Hepatocyte (in vitro differentiated cells): ENCODE measurements at places on chromosomes 1 and 21. TPM values are rescaled to one million over a fixed set of nuclear protein-coding genes. Genes with fewer than 3 reads are reported as not detected.

DNA sequence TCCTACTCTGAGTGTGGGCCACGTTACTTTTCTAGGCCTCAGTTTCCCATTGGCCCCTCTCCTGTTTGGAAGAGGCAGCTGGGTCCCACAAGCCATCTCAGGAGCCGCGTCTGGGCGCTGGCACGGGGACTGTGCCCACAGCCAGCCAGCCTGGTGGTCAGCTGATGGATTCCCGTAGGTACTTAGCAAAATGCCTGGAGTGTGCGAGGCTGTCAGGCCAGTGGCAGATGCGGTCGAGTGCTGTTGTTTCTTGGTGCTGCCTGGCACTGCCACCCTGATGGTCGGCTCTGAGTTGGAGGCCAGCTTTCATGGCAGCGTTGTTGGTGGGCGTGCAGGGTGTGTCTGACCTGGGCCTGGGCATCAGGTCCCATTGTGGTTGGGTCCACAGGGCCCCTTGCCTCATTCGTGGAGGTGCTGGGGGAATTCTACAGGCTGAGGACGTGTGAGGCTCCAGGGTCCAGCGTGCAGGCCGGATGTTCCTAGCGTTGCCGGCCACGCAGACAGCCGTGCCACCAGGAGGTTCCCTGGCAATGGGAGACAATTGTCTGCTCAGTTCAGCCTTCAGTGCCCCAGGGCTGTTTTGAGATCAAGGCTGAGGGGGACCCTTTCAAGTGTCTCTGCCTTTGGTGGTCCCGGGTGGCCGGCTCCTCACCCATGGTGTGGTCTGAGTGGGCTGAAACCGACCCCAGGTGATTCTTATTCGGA lies 20.9 kb downstream of the SKI start:
- no peak for DNase-seq

DNA sequence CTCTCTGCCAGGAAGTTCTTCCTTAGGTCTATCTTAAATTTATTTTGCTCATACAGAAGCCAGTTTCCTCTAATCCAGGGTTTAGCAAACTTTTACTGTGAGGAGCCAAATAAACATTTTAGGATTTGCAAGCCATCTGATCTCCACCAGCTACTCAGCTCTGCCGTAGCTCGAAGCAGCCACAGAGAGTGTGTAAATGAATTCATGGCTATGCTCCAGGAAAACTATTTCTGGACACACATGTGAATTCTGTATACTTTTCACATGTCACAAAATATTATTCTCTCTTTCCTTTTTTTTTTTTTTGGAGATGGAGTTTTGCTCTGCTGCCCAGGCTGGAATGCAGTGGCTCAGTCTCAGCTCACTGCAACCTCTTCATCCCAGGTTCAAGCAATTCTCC lies 13.4 kb upstream of the AGTRAP start:
- no peak for DNase-seq

LRRN2 gene
- 25.5 and 27.9 TPM in 2 replicates for polyA plus RNA-seq

AADACL4 gene
- not detected in 2 replicates for polyA plus RNA-seq

MFAP2 gene
- 540 and 551 TPM in 2 replicates for polyA plus RNA-seq

GRCh38 chr1:88695781-88696180 lies 11.7 kb downstream of the PKN2 start:
- no peak for DNase-seq

DNA sequence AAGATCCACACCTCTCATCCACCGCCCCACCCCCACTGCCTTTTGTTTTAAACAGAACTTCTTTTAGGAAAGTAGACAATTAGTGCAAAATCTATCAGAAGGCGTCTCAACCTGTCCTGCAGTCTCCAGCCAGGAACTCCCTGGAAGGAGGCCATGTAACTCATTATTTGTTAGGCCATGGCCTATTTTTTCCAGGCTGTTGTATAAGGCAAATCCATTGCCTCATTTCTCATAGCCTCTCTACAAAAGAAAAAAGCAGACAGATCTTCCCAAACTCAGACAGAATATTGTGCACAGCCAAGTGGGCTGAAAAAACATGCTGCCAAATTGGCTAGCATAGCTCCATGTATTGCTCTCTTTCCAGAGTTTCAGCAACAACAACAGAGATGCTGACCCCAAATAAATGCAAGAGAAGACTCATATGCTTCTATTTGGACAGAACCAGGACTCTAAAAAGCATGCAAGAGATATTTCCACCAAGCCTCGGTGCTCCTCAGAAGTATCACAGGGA lies 770.7 kb upstream of the CXADR start:
- DNase-seq: no peak

OR6K3 gene
- polyA plus RNA-seq: not detected in 2 replicates

DNA sequence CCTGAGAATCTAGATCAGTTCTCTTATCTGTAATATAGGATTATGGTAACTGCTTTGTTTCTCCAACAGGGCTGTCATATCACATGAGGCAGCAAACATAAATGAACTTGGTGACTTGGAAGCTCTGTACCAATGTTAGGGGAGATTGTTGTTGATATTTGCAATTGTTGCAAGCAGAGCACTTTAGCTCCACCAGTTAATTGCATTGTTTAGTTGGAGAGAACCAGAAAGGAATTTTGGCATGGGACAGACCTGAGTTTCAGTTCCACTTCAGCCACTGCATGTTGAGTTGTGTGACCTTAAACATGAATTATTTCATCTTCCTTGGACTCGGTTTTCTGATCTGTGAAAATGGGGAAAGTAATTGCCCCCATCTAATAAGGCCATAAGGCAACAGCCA lies 142.3 kb upstream of the JUN start:
- no peak for DNase-seq

- DNase-seq: no peak
These were observed 4.5 kb downstream of the EPHA2 start for GRCh38 chr1:16151196-16151994.

DNA sequence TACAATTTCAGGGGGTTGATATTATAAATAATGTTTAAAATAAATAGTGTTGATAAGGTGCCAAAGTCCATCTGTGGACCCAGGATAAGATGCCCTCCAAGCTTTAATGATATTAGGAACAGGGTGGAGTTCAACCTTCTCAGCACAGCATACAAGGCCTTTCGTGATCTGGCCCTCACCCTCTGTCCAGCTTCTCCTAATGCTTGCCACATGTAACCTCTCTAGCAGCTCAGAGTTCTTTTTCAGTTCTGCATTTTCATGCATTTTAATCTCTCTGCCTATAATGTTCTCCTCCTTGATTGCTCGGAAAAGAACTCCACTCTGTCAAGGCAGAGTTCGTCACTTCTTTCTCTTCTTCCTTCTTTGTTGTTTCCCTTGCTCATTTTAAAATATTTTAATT lies 21.4 kb upstream of the SMAP2 start:
- no peak for DNase-seq

DNA sequence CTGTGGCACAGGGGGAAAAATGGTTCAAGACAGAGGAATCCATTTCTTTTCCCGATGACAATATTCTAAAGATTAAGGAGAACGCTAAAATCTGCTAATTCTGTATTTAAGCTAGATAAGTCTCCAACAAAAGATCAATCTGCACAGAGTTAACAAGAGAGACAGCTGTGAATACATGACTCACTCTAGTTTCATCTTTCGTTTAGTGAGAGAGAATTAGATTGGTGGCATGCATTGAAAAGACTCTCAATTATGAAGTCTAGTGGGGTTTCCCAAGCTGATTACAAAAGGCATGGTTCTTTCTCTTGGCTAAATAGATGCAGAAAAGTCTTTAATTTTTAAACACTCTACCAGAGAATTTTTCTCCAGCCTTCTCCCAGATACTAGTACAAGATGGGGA lies 34.4 kb downstream of the CAPN9 start:
- DNase-seq: no peak

GRCh38 chr1:94272388-94272787 lies 35.0 kb upstream of the ARHGAP29 start:
- no peak for DNase-seq

DNA sequence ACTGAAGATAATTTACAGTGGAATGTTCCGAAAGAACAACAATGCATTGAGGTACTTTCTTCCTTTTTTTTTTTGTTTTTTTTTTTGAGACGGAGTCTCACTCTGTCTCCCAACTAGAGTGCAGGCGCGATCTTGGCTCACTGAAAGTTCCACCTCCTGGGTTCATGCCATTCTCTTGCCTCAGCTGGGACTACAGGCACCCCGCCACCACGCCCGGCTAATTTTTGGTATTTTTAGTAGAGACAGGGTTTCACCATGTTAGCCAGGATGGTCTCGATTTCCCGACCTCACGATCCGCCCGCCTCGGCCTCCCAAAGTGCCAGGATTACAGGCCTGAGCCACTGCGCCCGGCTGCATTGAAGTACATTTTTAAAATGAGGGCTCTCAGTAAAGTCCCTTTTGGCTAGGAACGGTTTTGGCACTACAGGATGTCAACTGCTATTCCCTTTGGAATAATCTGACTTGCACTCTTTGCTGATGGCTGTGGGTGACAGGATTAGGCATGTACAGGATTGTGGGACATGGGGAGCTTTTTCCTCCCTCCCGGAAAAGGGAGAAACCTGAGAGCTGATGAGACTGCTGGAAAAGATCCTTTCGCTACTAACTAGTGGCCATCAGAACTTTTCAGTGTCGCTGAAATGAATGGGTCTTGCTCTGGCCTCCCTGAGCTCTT lies 56.9 kb upstream of the EDEM3 start:
- no peak for DNase-seq

DUSP23 gene
- polyA plus RNA-seq: 39.5 and 44.6 TPM in 2 replicates

DNA sequence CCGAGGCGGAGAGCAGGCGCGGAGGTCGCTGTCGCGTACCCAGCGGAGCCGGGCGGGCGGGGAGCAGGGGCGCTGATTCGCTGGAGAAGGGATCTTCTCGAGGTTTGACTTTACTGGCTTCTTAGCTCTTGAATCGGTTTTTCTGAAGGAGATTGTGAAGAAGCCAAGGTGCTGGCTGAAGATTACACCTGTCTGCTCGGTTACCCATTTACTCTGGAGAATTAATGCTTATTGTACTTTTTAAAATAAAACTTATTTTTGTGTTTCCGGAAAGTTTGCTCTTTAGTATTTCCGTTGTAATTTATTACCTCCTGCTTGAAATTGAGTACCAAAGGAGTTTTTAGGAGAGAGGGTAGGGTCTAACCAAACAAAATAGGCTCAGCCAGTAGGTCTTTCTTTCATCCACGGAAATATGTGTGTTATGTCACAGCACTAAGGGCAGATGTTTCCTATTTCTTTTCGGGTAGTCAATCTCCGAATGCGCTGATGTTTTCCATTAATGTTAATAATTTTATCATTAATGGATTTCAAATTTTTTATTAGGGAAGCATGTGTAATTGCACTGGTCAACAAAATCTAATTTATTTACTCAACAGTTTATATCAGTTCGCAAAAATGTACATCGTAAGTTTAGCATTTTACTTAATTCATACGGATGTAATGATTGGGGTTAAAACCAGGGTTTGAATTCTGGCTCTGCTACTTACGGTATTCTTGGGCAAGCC lies 510 bp upstream of the GNG5 start:
- no peak for DNase-seq

GRCh38 chr1:21857142-21857839 lies 45.2 kb downstream of the LDLRAD2 start:
- no peak for DNase-seq

LEFTY1 gene
- polyA plus RNA-seq: 3.9 and 4.5 TPM in 2 replicates

LCE1A gene
- polyA plus RNA-seq: not detected in 2 replicates

TMEM200B gene
- polyA plus RNA-seq: 8.3 and 11.0 TPM in 2 replicates

CCDC17 gene
- polyA plus RNA-seq: 0.73 and 1.4 TPM in 2 replicates

KCNT2 gene
- polyA plus RNA-seq: 1.2 and 1.3 TPM in 2 replicates

DNA sequence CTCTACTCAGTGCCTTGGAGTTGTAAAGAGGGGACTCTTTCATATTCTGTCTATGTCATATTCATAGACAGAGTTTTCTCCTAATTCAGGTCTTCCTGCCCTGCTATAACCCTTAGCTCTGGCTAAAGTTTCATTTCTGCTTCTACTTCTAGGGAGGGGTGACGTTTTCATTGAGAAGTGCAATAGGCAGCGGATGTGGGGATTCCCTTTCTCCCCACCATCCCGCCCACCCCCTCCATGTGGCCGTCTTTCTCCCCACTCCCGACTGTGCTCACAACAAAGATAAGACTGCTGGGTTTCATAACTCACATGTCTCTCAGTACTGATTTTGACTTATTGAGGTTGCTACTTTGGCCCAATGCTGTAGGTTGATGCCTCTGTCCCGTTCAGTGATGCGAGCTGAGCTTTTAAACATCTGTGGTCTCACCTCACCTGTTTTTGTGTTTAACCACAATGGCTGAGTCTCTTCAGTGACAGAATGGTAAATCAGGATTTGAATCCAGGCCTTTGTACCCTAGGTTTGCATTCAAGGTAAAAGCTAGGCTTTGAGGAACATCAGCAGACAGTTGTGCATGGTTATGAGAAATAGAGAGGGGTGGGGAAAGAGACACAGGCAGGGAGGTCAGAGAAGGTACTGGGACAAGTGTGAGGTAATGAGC lies 7.8 kb upstream of the KIF14 start:
- no peak for DNase-seq

DNA sequence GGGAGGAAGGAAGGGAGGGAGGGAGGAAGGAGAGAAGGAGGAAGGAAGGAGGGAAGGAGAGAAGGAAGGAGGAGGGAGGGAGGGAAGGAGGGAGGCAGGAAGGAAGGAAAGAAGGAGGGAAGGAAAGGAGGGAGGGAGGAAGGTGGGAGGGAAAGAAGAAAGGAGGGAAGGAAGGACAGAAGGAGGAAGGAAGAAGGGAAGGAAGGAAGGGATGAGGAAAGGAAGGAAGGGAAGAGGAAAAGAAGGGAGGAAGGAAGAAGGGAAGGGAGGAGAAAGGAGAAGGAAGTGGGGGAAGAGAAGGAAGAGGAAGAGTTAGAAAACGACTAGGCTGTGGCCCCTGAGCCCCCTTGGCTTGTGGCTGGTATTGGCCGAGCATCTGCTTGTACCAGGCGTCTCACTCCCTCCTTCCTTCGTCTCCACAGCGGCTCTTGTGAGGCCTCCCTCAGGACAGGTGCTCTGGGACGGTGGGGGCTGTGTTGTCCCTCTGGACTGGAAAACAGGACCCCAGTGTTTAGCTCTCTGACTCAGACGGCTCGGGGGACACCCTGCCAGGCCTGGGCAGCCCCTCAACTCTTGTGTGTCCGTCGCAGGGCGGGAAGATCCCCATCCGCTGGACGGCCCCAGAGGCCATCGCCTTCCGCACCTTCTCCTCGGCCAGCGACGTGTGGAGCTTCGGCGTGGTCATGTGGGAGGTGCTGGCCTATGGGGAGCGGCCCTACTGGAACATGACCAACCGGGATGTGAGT lies 36.2 kb upstream of the C1QA start:
- DNase-seq: no peak

DNA sequence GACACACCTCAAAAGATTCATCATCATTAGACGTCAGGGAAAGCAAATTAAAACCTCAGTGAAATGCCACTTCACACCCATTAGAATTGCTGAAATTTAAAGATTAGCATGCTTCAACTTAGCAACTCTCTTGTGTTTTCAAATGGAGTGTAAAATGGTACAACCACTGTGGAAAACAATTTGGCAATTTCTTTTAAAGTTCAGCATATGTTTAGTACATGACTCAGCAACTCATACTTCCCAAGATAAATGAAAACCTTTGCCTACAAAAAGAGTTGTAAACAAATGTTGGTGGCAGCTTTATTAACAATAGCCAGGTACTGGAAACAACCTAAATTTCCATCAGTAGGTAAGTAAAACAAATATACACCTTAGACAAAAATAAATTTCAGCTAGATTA lies 42.7 kb downstream of the ST3GAL3 start:
- DNase-seq: no peak

RAB25 gene
- polyA plus RNA-seq: 91.6 and 106 TPM in 2 replicates
